NCI-H146 (cell line): ENCODE measurements at places on chromosomes 1 and 21.

DNA sequence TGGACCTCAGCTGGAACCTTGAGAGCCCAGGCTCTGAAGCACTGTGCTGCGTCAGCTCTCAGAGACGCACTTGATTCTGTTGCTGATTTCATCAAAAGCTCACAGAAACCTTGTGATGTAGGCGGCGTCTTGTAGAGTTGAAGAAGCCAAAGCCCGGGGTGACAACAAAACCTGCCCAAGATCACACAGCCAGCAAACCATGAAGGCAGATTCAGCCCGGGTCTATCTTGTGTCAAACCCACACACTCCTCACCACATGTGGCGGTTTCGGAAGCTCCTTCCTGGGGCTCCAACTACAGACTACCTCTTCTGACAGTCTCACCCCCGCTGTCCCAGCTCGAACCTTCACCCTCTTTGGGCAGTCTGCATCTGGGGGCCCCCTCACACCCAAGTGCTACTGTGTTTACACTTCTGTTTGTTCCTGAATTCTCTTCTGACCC, 50.4 kb downstream of the TENT5C start:
- no peak for DNase-seq

- DNase-seq, result no peak
These were observed 28.9 kb upstream of the KLF18 start for GRCh38 chr1:44170281-44170823.

- DNase-seq, result no peak
These were observed 574.7 kb upstream of the ZP4 start for GRCh38 chr1:238465449-238465848.

- no peak for DNase-seq
These were observed 23.0 kb downstream of the CHD5 start for GRCh38 chr1:6157132-6157527.

GRCh38 chr1:232462213-232462612, 167.7 kb downstream of the SIPA1L2 start:
- no peak for DNase-seq

DNA sequence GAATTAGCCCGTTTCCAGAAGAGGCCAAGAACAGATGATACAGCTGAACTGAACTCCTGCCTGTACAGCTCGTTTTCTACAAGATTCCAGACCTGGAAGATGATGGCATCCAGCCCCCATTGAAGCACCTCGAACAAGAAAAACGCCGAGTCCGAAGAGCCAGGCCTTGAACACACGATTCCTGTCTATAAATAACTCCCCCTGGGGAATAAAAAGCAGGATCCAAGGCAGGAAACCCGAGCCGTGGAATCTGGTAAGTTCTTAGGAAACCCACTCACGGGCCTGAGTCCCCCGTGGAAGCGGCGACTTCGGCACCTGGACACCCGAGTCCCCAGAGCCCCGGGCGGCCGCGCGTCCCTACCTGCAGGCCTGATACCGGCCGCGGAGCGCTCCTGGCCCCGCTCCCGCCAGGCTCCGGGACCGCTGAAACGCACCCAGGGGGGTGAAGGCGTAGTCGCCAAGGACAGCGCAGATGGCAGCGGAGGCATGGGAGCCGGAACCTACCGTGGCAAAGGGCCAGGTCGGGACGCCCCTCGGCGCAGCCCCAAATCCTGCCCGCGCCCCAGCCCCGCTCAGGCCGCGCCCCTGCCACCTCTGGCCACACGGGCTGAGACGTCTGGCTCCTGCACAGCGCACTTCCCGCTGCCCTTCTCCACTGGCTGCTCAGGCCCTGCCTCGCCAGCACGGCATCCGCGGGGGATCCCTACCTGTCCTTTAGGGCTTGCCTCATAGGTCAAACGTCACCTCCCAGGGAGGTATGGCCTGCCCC, 14.0 kb upstream of the HLCS start:
- no peak for DNase-seq

DNA sequence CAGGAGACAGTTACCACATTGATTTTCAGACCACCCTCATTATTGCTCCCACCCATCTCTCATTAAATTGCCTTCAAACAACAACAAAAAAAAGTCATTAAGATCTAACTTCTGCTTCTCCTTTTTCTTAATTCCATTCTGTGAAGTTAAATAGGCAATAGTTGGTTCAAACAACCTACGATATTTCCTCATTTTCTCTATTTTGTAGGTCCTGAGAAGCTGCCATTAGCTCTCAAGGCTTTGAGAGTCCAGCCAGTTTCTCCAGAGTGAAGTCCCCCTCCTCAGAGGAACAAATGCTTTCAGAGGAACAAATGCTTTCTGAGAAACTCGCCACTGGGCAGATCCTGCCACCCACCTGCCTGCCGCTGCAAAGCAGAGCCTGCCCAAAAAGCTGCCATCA, 125.6 kb downstream of the ETS2 start:
- no peak for DNase-seq
